Endothelial cell of umbilical vein (primary cell): ENCODE measurements at places on chromosomes 12 and 14.

DNA sequence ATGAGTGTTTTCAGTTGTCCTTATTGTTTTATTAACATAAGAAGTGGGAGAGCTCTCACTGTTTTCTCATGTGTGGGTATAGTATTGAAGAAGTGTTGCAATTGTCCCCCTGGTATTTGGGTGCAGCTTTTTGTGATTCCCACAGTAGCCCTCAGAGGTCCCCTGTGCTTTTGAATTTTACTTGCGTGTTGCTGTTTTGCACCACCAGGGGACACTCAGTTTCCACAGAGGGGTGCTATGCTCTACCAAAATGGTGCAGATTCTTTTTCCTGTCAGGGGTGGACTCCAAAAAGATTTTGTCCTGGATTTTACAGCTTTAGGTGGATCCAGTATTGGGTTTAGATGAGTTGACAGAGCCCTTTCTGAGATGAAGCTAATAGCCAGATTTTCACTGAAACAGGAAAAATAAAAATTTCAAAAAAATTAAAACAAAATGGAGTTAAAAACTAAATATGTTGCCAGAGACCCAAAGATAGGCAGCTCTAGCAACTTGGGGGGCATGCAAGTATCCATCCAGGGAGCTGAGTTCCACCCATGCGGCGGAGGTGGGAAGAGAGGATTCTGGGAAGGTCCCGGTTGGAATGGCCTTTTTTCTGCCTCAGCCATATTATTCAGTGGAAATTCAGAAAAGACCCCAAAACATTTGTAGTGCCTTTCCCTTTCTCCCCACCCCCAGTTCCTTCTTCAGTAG is 50.2 kb downstream of the TTLL5 start:
- peak; percentile 41 for DNase-seq
- no peak overlapping the region for H3K4me3 ChIP-seq
- peaks cover 11% of the 10 kb centered on the region for H3K36me3 ChIP-seq
- peaks cover 3% of the 10 kb centered on the region for H3K4me1 ChIP-seq
- no peaks in the 10 kb centered on the region for H3K27me3 ChIP-seq

DNA sequence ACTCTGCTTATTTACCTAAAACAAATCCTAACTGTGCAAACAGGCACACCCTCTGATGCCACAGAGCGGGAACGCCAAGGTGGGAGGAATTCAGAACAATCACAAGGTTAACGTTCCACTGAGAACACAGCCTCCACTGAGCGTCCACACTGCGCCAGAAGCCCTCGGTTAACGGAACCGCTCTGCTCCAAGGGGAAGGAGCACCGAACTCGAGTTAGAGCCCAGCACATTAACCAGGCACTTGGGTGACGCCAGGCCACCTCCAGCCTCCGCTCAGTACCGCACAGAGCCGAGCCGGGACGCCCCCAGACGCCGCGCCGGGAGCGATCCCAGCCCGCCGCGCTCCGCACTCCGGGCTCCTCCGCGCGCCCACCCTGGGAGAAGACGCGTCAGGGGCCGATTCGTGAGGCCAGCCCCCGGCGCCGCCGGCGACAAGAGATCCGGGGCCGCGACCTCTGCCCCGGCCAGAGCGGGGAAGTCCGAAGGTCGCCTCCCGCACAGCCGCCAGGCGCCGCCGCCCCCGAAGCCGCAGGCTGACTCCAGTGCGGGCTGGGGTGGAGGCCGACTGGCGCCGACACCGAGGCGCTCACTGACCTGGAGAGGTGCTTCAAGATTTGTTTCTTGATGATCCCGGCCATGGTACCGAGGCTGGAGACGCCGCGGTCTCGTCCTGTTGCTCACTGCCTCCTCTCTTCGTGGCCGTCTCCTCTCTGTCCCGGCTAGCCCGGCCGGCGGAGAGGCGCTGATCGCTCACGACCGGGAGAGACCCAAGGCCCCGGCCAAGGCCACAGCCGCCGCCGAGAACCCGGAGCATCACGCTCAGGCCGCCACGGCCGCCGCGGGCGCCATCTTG is 450 bp downstream of the BLTP3B start:
- no peak for DNase-seq
- peaks cover 5% of the 10 kb centered on the region for H3K4me1 ChIP-seq
- no peaks in the 10 kb centered on the region for H3K36me3 ChIP-seq
- H3K27me3 ChIP-seq, result no peaks in the 10 kb centered on the region
- peak overlapping the region; percentile 91 for H3K27ac ChIP-seq

DNA sequence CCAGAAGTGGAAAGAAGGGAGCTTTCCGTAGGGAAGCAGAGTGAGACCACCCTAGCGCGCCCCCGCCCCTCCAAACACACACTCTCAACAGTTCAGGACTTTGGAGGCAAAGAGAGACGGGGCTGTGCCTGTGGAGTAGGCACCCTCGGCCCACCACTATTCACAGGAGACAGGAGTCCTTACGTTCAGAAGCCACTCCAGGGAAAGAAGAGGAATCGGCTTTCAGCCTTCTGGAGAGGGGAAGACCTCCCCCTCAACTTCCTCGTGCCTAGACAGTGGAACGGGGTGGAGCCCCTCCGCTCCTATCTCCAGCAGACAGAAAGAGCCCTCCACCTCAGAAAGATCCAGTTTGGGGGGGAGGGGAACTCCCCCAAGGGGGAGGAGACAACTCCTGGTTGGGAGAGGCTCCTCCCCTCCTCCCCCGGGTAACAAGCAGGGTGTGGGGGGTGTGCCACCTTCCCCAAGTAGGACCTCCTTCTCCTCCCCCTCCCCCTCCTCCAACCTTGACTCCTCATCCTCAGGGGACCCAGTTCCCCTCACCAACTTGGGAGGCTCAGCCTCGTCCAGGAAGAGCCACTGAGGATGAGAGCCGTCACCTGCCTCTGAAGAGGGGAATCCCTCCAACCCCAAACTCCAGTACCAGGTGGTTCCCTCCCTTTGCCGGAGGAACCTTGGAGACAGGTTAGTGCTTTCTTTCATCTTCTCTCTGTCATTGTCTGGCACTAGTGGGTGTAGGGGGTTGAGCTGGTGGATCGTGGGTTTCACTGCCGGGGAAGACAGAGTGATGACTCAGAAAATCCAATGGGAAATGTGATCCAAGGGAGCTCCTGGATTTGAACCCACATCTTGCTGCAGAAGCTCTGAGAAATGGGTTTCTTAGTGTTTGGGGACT is 883 bp downstream of the FOXJ2 start:
- no peaks in the 10 kb centered on the region for H3K36me3 ChIP-seq
- peak overlapping the region; percentile 90 for H3K27ac ChIP-seq
- peak; percentile 54 for DNase-seq
- peak overlapping the region; percentile 72 for H3K4me3 ChIP-seq
- H3K27me3 ChIP-seq, result no peaks in the 10 kb centered on the region
- peaks cover 37% of the 10 kb centered on the region for H3K4me1 ChIP-seq

DNA sequence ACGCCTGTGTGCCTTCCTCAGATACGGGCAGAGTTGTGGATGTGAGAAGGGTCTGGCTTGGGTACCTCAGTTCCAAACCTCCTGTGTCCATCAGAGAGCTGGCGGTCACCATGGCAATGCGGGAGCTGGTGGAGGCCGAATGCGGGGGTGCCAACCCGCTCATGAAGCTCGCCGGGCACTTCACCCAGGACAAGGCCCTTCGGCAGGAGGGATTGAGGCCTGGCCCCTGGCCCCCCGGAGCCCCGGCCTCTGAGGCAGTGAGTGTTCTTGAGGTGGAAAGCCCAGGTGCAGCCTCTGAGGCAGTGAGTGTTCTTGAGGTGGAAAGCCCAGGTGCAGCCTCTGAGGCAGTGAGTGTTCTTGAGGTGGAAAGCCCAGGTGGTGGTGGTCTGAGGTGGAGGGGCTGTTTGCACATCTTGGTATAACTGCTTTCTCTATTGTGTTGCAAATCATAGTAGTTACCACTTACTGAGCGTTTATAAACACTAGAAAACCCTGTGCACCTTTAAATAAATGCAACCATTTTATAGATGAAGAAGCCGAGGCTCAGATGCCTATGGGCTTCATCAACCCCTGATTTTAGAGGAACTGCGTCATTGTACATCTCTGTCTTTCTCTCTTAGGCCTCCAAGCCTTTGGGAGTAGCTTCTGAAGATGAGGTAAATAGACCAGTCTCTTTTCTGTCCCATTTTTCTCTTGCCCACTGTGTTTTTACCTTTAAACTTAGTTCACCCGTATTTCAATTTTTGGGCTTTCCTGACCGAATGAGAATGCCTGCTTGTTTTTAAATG is 976 bp downstream of the PEX5 start:
- peaks cover 5% of the 10 kb centered on the region for H3K36me3 ChIP-seq
- no peak for DNase-seq
- H3K4me1 ChIP-seq, result peaks cover 22% of the 10 kb centered on the region
- peak overlapping the region; percentile 69 for H3K4me3 ChIP-seq
- no peaks in the 10 kb centered on the region for H3K27me3 ChIP-seq
- H3K27ac ChIP-seq, result peak overlapping the region; percentile 49

GRCh38 chr12:114903083-114903691 is 219.2 kb upstream of the TBX3 start:
- H3K4me3 ChIP-seq, result no peak overlapping the region
- H3K27ac ChIP-seq, result no peak overlapping the region
- H3K4me1 ChIP-seq, result no peaks in the 10 kb centered on the region
- no peak for DNase-seq
- no peaks in the 10 kb centered on the region for H3K27me3 ChIP-seq
- no peaks in the 10 kb centered on the region for H3K36me3 ChIP-seq

DNA sequence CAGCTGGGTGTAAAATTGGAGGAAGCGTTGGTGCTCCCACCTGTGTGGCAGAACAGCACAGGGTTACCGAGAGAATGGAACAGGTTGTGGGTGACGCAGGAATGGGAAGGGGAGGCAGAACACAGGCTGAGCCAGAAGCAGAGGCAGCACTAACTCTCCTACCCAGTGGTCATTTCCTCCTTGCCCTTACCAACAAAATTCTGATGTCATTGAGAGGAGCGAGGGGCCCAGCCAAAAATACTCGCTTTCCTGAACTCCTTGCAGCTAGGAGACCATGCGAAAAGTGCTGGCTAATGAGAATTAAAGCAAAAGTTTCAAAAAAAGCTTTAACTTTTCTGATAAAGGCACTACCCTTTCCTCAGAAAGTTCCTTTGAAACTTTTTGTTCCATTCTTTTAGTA is 54.4 kb upstream of the HMGA2 start:
- no peaks in the 10 kb centered on the region for H3K27me3 ChIP-seq
- no peaks in the 10 kb centered on the region for H3K36me3 ChIP-seq
- no peak overlapping the region for H3K27ac ChIP-seq
- DNase-seq, result no peak
- H3K4me1 ChIP-seq, result peaks cover 2% of the 10 kb centered on the region

- peak; percentile 20 for DNase-seq
- H3K27me3 ChIP-seq, result no peaks in the 10 kb centered on the region
- H3K4me3 ChIP-seq, result no peak overlapping the region
- no peak overlapping the region for H3K27ac ChIP-seq
- H3K36me3 ChIP-seq, result no peaks in the 10 kb centered on the region
These were observed 128.0 kb downstream of the KCNA5 start for GRCh38 chr12:5171701-5172100.

DNA sequence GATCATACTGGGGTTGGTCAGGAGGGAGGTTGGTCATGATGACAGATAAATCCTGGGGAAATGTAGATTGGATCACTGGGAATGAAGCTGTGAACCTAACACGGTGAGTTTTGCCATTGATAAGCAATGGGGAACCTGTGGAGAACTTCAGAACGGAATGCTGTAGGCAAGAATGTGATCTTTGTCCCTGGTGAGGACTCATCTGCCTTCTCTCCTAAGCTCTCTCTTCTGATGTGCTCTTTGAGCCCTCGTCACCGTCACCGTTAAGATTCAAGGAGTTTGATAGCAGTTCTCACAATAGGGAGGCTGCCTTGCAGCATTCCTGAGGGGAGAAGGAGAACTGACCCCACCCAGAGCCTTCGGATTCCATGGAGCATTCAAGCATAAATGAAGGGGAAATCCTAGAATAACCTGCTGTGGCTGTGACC is 217.6 kb downstream of the ANO6 start:
- no peak overlapping the region for H3K27ac ChIP-seq
- no peak for DNase-seq
- peaks cover 14% of the 10 kb centered on the region for H3K4me1 ChIP-seq
- no peak overlapping the region for H3K4me3 ChIP-seq
- peaks cover 3% of the 10 kb centered on the region for H3K36me3 ChIP-seq

GRCh38 chr12:52884526-52885293 is 20.2 kb downstream of the KRT8 start:
- no peaks in the 10 kb centered on the region for H3K27me3 ChIP-seq
- no peaks in the 10 kb centered on the region for H3K36me3 ChIP-seq
- no peak overlapping the region for H3K4me3 ChIP-seq
- no peaks in the 10 kb centered on the region for H3K4me1 ChIP-seq

DNA sequence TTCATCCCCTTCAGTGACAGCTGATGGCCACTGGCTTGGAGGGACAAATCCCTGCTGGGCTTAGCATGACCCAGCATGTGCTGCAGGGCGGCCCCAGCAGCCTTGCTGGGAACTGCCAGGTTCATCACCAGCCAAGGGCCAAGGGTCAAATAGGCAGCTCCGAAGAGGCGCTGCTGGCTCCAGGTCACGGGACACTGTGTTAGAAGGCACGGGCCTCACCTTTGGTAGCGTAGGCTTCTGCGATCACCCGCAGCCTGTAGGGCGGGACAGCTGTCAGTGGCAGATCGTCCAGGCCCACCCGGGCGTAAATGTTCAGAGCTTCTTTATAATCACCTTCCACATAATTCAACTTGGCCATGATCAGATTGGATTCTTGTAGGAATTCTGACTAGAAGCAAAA is 35.7 kb downstream of the TTC7B start:
- no peaks in the 10 kb centered on the region for H3K27me3 ChIP-seq
- no peak overlapping the region for H3K27ac ChIP-seq
- no peak for DNase-seq

- H3K4me3 ChIP-seq, result no peak overlapping the region
- no peak overlapping the region for H3K27ac ChIP-seq
- peaks cover 2% of the 10 kb centered on the region for H3K36me3 ChIP-seq
- no peaks in the 10 kb centered on the region for H3K4me1 ChIP-seq
- no peak for DNase-seq
These were observed 102.5 kb upstream of the RTL1 start for GRCh38 chr14:101006008-101006407.

DNA sequence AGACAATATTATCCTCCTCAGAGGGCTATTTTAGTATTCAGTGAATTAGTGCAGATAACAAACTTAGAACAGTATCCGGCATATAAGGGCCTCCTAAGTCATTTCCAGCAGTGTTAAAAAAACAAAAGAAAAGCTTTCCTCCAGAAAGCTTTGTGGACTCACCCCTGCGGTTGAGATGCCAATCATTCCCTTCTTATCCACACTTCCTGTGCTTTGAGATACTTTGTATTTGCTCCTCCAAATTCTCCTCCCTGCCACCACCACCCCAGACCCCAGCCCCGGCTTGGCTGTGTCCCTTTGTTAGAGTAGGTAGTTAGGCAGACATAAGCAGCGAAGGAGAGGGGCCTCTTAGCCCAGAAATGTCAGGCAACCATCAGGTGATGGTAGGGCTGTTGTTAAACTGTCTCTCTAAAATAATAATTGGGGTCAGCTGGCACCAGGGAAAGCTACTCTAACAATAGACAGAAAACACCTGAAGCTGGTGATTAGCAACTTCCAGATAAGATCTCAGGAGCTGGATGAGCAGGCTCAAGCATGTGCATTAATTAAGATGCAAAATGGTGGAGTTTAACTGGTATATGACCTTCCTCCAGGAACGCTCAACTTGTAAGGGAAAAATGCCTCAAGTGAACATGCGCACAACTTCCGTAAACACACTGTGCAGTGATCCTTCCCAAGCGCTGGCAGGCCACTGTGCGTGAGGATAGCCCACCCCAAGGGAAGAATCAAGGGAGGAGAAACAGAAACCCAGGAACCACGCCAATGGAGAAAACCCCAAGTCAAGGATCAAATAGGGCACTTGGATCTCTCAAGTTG is 152.1 kb upstream of the EEA1 start:
- H3K4me3 ChIP-seq, result no peak overlapping the region
- no peaks in the 10 kb centered on the region for H3K36me3 ChIP-seq
- H3K27me3 ChIP-seq, result no peaks in the 10 kb centered on the region
- H3K4me1 ChIP-seq, result peaks cover 19% of the 10 kb centered on the region
- H3K27ac ChIP-seq, result peak overlapping the region; percentile 30

GRCh38 chr12:102769323-102769916 is 147.6 kb downstream of the PAH start:
- no peak overlapping the region for H3K27ac ChIP-seq
- H3K4me1 ChIP-seq, result no peaks in the 10 kb centered on the region
- no peaks in the 10 kb centered on the region for H3K27me3 ChIP-seq
- H3K4me3 ChIP-seq, result no peak overlapping the region
- peak; percentile 34 for DNase-seq
